HTR-8/SVneo (cell line): ENCODE measurements at places on chromosomes 7 and 10.
A peak's percentile ranks its signal among the peaks of the same experiment; 100 is the strongest.

DNA sequence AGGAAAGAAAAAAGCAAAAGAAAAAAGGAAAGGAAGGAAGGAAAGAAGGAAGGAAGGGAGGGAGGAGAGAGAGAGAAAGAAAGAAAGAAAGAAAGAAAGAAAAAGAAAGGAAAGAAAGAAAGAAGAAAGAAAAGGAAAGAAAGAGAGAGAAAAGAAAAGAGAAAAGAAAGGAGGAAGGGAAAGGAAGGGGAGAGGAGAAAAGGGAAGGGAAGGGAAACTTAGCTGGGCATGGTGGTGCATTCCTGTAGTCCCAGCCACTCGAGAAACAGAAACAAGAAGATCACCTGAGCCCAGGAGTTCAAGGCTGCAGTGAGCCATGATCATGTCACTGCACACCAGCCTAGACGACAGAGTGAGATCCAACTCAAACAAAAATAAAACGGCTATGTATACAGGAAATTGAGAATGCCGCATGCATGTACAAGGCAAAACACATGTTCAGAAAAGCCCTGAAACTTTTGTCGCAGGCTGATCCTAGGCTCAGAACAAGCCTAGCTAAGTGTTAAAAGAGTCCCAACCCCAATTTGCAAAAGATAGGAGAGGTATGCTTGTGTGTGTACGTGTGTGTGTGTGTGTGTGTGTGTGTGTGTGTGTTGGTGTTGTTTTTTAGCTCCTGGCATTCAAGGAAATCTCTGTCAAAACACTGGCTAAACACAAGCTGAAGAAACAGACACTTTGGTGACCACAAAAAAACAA, 6.6 kb upstream of the NPC1L1 start:
- DNase-seq = no peak

GRCh38 chr10:31721096-31721495, 207.5 kb downstream of the ARHGAP12 start:
- no peak for DNase-seq

DNA sequence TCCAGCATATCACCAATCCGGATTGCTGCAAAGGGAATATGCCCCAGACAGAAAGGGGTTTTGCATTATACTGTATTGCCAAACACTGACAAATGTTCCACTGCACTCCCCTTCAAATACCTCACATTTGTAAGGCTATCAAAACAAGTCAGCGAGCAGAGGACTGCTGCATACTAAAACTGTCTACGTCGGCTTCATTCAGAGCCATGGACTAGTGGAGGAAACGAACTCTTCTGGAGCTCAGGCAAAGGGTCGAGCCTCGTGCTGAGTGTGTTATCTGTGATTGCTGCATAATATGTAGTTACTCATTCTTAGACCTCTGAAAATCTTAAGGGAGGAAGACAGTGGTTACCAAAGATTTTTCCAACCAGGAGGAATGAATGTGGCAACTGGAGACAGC, 200.2 kb downstream of the DYNC1I1 start:
- DNase-seq = no peak

GRCh38 chr10:21300551-21300950, 224.9 kb downstream of the SKIDA1 start:
- DNase-seq = no peak

- peak; percentile 48 for DNase-seq
Measured at GRCh38 chr10:111076682-111077478, at the start of gene ADRA2A. Gene ADRA2A (plus strand): TSS chr10:111077029. CDS start chr10:111077997, 968 bp downstream.

- no peak for DNase-seq
Measured at GRCh38 chr10:48399056-48399541, 92.6 kb downstream of the MAPK8 start.

- DNase-seq = no peak
Measured at GRCh38 chr10:30560326-30560725, 69.2 kb downstream of the LYZL2 start.

- DNase-seq = no peak
Measured at GRCh38 chr10:89645742-89646172, 715 bp upstream of the PANK1 start.

- DNase-seq = no peak
Measured at GRCh38 chr10:82529062-82529461, 654.1 kb downstream of the NRG3 start.

- no peak for DNase-seq
Measured at GRCh38 chr10:18196806-18197550, 56.8 kb downstream of the CACNB2 start.

DNA sequence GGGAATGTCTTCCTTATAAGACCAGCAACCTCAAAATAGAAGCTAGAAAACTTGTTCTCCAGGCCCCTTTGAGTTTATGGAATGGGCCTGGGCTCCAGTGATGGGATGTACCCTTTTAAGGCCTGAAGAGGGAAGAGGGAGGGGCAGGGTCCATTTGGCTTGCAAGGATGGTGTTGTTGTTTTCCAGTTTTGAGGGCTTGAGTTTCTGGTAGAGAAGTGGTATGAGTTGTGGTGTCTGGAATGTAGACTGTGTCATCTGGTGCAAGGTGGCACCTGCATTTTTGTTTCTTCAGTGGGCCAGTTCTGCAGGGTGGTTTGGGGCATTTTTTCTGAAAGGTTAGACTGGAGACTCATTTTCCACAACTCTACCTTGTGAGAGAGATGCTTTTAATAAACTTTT, 90.1 kb downstream of the ZNF777 start:
- no peak for DNase-seq

DNA sequence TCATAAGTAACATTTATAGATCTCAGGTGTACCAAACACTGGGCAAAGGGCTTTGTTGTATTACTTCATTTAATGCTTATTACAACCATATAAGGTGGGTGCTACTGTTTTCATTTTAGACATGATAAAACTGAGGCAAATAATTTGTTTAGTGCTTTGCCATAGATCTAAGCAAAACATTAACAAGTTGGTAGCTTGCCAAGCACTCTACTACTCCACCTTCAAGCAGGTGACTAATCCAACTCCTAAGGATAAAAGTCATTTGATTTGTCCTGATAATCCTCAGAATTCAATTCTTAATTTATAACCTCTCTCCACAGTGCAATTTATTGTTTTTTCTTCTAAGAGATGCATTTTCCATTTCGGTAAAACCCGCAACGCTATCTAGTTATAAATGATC, 646.4 kb downstream of the GRM8 start:
- DNase-seq = no peak

DNA sequence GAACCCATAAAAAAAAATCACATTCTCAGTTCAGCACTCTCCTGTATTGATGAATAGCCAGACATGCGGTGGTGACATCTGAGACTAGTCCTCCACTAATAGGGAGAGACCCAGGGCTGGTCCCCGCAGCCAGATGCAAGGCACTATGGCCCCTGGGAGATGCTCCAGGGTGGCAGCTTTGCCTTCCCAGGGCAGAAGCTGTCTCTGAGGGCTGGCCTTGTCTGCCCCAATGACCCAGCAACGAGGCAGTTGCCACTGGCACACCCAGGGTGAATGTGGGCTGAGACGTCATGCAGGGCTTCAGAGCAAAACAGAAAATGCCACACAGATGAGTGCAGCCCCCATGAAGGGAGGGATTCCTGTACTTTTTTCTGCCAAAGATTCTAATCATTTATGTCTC, 50.1 kb upstream of the GDF10 start:
- no peak for DNase-seq

DNA sequence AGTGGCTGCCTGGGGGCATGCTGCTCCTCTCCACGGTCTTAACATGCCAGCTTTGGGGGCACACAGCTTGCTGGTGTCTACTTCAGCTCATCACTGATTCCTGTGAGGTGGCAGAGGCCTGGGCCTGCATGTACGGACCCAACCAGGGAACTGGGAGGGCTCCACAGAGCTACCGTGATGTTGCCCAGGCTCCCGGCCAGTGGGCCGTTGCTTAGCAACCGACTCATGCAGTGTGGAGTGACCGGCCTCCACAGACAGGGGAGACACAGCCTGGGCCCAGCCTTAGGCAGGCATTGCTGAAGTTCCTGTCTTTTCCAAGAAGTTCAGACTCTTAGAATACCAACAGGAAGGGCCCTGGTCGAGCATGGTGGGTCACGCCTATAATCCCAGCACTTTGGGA, 25.8 kb upstream of the SH2B2 start:
- DNase-seq = no peak

DNA sequence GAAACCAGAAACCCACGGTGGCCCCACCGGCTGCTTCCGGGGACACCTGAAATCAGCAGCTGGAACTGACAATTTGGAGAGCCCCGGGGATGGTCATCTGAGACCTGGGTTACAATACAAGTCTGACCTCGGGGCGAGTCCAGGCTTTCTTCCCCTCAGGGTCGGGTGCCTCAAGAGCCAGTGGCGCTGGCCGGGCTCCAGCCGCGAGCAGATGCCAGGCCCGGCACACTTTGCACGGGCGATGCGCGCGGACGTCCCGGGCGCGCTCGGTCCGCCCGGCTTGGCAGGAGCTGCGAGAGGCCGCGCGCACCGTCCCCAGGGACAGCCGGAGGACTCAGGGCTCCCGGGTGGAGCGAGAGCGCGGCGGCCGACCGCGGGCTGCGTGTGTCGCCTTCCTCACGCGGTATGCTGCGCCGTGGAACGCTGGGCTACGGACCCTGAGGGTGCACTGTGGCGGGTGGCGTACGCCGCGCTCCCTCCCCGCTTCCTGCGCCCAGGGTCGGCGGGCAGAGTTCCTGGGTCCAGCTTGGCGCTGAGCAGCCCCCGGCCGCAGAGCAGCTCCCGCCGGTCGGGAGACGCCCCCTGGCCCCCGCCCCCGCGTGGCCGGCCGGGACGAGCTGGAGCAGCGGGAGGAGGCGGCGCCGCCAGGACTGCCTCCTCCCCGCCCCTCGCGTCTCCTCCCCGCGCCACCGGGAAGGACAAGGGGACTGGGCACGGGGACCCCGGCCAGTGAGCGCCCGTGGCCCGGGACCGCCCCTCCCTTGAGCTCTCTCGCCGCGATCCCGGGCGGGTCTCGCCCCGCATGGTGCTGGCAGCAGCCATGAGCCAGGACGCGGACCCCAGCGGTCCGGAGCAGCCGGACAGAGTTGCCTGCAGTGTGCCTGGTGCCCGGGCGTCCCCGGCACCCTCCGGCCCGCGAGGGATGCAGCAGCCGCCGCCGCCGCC, at the start of gene RBM20:
RBM20 (plus strand) TSS at position 684 of the 945 bp plus-strand sequence; CDS start at position 803, 119 bp downstream.
- DNase-seq = peak; percentile 26

- no peak for DNase-seq
Measured at GRCh38 chr7:124764847-124765400, 668 bp downstream of the GPR37 start.

DNA sequence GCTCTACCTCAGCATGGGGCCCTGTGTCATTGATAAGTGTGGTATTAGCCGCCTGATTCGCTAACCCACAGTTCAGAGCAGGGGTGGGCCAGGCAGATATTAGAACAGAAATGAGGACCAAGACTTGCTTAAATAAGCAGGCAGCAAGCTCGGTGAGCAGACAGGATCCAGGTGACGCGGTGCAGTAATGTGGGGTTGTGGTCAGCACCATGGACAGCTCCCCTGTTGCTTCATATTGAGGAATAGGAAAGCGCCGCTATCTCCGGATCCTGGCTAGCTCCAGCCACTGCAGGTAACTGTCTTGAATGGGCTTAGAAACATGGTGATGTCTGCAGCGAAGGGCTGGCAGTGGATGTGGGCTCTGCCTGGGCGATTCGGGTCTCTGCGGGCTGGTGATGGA, 51.3 kb upstream of the GPR26 start:
- peak; percentile 10 for DNase-seq

- no peak for DNase-seq
Measured at GRCh38 chr10:57624066-57624465, 643.6 kb downstream of the IPMK start.

DNA sequence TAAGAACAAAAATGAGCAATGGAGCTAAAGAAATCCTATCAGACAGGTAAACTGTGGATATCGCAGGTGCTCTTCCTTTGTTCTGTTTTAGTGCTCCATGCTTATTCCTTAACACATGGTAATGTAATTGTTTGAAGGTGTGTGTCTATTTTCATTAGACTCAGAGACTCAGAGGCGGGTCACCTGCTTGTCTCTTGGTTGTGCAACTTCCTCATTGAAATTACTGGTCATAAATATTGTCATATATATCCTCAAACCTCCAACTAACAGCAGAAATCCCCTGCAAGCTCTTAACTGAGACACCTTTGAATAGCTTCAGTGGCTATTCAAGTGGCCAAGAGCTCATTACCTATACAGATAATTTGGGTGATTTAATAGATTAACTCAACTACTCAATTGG, 177.2 kb downstream of the PTN start:
- no peak for DNase-seq

GRCh38 chr7:36810489-36810888, 86.2 kb upstream of the AOAH start:
- DNase-seq = no peak

DNA sequence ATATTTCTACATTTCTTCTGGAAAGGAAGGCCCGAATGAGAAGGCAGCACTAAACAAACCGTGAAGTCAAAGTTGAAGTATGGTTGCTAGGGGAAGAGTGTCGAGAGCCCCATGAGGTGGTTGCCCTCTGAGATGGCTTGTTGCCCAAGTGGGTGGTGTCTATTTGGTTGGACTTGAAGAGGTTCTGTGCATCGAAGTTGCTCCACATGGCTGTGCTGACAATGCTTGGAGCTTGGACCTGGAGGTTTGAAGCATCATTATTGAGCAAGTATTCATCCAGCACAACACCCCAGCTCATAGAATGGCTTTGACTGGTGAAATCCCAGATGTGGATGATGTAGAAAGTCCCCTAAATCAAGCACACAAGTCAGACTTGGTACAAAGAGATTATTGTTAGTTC, 165.2 kb upstream of the CDCA7L start:
- DNase-seq = no peak

DNA sequence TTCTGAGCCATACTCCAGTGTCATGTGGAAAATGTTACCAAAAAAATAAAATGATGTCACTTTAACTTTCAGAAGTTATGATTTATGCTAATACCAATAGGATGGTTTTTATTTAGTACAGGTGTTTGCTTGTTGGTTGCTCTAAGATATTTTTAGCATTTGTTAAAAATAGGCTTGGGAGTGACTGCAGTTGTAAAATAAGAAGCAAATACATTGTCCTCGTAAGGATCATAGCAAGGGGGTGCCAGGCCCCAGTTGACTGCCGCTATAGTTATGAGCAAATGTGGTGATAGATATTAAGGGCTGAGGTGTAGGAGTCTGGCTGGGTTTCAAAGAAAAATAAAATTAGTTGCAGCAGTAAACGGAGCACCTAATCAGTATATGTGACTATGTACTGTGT, 354.4 kb upstream of the BMPER start:
- DNase-seq = no peak
